Bladder microvascular endothelial cell (primary cell): ENCODE measurements at places on chromosomes 4 and X. TPM values are rescaled to one million over a fixed set of nuclear protein-coding genes. Genes with fewer than 3 reads are reported as not detected.

NUDT11 gene
- 1.1 and 1.2 TPM in 2 replicates for total RNA-seq

GDI1 gene
- total RNA-seq: 36.4 and 99.2 TPM in 2 replicates

NKX6-1 gene
- total RNA-seq: not detected in 2 replicates

GPR173 gene
- 0.65 and 4.0 TPM in 2 replicates for total RNA-seq

TSPAN7 gene
- total RNA-seq: 6.6 and 9.6 TPM in 2 replicates

TMEM271 gene
- not detected in 2 replicates for total RNA-seq

GRIA3 gene
- 0.32 TPM in 1 of 2 replicates, not detected in the other for total RNA-seq

TMEM31 gene
- not detected in 2 replicates for total RNA-seq

BANK1 gene
- 0.06 and 0.16 TPM in 2 replicates for total RNA-seq

MAGEA4 gene
- not detected in 2 replicates for total RNA-seq

TRAM1L1 gene
- total RNA-seq: 0.16 and 1.4 TPM in 2 replicates

CFP gene
- 0.06 and 0.49 TPM in 2 replicates for total RNA-seq
